Stimulated activated CD4-positive, alpha-beta T cell treated with anti-CD3 and anti-CD28 coated beads, Interleukin-2, amount 100 ng/mL, for 24 hours (primary cell): ENCODE measurements at places on chromosomes 11 and 22.

GRCh38 chr11:88632163-88632562, 294.6 kb upstream of the CTSC start:
- no peak for DNase-seq

DNA sequence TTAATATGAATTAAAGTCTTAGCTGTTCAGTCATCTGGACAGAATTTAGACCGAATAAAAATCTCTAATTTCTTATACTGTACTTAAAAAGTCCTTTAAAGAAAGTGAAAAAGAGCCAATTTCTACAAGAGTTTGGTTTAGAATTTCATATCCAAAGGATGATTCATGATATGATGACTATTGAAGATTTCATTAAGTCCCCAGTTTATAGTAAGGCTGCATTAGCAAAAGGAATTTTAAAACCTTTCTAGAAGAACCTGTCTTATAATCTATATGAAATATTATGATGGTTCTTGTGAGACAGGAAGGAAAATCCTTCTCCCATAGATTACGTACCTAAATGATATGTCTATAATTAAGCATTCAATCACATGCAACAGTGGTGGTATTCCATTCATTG, 34.8 kb downstream of the TSG101 start:
- DNase-seq = no peak

DNA sequence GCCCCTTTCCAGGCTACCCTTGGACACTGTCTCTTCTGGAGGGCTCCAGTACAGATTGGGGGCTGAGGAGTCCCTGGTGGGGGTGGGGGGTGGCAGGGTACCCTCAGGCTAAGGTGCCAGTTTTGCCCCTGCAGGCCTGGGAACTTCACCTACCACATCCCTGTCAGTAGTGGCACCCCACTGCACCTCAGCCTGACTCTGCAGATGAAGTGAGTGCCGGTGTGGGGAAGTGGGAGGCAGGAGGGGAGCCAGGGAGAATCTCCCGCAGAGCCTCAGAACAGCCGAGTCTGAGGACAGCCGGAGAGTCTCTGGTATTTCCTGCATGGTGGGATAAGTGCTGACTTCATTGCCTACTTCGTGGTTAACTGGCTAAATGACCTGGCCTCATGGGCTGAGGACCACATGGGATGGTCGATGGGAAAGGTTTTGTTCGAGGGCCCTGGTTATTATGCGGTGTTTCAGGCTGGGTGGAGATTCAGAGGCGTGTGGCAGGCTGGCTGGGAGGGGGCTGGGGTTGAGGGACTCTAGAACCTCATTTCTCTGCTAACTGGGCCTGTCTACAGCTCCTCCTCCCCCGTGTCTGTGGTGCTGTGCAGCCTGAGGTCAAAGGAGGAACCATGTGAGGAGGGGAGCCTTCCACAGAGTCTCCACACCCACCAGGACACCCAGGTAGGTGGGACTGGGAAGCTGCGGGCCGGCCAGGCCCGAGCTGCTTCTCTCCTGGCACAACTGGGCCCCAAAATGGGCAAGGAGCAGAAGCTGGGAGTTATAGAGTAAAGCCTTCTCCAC, 8.5 kb downstream of the TMEM258 start:
- DNase-seq = no peak

DNA sequence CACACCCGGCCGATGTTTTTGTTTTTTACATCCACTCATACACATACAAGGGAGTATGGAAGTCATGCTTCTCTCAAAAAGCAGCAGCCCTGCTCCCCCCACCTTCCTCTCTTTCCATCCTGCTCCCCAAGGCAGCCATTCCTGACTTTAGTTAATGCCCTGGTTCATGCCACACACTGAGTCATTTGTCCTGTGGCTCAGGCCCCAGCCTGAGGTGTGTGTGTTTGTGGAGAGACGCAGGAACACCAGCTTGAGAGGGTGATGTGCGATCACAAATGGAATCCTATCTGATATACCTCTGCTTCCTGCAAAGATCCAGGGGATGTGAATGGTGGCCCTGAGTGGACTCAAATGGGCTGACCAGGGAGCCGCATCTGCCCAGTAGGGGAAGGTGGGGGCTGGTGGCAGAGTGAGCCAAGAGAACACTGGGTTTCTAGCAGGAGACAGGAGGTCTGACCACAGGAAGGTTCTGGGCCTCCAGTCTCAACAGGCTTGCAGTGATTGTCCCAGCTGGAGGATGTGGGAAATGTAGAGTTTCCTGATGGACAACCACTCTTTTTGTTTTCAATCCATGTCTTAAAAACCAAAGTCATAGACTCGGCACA, 86.7 kb downstream of the OSBP2 start:
- DNase-seq = no peak

GRCh38 chr11:64382586-64382985, 23.6 kb downstream of the RPS6KA4 start:
- DNase-seq = no peak

GRCh38 chr11:74966651-74967050, 17.6 kb downstream of the SPCS2 start:
- DNase-seq = no peak

GRCh38 chr11:105007463-105007862, 15.5 kb downstream of the CASP5 start:
- no peak for DNase-seq

DNA sequence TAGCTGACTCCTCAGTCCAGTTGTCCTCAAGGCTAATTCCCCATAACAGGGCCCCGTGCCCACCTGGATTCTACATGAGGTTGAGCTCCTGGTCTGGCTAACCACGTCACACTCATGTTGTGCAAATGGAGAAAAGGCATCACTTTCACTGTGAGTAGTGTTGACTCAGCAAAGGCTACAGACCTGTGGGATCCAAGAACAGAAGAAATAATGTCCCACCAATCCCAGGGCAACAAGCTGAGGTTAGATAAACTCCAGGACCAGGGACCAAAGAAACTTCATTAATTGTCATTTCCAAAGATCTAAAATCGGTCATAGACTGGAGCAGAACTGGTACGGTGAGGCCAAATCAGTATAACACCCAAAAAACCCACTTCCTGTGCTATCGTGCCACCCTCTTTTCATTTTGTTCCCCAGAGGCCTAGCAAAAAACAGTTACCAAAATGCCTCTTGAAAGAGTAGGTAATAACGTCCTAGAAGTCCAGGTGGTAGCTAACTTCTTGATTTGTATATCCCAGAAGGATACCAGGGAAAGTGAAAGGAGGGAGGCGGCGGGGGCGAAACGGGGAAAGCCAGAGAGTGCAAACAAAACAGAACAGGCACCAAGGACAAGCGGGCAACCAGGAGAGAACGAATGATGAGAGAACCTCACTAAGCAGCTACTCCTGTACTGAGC, 1.4 kb downstream of the PCSK7 start:
- peak; percentile 53 for DNase-seq
